ENCODE measurements at places on chromosomes 13 and 19.

DNA sequence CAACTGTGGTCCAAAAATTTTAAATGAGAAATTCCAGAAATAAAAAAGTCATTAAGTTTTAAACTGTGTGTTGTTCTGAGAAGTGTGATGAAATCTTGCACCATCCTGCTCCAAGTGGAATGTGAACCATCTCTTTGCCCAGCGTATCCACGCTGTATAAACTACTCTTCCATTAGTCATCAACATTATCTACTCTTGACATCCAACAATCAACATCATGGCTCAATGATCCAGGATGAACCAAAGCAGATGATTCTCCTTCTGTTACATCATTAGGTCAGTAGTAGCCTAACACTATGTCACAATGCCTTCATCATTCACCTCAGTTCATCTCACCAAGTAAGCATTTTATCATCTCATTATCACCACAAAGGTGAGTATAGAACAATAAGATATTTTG, 55.3 kb downstream of the SUCLA2 start:
- DNase-seq = peak; percentile 81

GRCh38 chr19:47158879-47159503, 28.4 kb downstream of the SAE1 start:
- DNase-seq = no peak

DNA sequence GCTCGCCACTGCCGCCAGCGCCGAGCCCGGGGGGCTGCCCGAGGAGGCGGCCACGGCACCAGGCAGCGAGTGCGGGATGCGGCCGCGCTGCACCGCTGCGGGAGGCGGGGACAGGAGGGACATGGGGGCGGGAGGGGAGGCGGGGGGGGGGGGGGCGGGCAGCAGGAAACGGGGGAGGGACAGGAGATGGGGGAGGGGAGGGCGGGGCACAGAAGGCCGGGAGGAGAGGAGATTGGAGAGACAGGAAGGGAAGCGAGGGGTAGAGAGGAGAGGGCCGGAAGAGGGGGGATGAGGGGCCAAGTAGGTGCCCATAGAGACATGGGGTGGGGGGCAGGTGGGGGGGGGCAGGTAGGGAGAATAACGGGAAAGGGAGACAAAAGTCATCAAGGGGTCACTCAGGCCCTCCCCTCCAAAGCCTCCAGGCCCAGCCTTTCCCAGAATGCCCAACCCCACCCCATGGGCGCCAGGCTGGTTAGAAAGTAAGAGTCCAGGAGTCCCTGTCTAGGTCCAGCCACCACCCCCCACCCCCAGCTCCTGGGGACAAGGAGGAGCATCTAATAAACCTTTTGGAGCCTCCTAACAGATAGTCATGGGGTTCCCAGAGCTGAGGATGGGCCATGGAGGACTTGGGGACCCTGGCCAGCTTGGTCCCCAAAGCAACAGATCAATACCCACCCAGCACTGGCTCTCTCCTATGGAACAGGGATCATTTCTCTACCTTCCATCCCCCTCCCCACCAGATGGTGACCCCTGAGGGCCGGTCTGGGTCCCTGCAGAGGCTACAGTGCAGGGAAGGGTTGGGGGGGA, 9.5 kb downstream of the NR2F6 start:
- DNase-seq = no peak

- DNase-seq = no peak
Observed at GRCh38 chr19:10155839-10156238, 36.1 kb upstream of the EIF3G start.

GRCh38 chr13:61247149-61247936, 168.3 kb downstream of the PCDH20 start:
- DNase-seq = no peak

GRCh38 chr19:927351-927779, 1.5 kb downstream of the ARID3A start:
- peak; percentile 41 for DNase-seq

DNA sequence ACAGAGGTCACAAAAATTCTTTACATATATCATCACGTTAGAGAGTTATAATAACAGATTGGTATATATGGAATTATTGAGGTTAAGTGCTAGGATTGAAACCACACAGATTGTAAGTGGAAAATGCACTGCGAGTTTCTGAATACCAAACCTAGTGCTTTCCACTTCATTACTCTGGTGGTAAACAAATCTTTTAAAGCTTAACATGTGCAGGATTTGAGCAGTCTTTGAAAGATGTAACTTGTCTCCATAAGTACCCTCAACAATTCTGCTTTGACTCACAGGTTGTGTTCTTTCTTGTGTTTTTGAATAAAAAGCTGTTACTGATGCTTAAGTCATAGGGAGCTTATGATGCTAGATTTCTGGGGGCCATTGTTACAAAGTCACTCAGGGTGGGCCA, 314.7 kb upstream of the DACH1 start:
- DNase-seq = no peak

DNA sequence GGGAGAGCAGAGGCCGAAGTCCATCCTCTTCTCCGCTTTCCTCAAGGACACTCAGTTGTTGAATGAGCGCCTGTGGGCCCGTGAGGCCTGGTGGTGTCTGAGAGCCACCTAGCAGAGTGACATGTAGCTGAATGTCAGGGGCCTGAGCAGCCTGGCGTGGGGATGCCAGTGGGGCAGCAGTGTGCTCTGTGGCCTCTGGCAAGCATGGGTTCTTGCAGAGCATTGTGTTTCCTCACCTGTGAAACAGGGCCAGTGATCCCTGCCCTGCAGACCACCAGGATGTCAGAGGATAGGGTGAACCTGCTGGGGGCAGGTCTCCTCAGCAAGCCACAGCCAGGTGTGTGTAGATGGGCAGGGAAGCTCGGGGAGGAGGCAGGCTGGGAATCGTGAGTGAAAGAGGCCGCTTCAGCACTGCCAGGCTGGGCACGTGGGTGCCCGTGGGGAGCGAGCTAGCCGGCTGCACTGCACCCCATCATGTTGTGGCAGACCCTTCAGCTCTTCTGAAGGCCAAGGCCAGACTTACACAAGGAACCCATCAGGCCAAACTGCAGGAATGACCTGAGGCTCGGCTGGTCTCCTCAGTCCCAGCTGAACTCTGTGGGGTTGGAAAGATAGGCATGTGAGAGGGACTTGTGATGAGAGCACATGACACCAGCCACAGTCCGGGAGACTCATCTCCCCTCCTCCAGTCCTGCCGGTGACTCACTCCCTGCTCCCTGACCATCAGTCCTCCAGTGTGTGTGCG, 5.0 kb downstream of the PPP1R37 start:
- peak; percentile 97 for DNase-seq

DNA sequence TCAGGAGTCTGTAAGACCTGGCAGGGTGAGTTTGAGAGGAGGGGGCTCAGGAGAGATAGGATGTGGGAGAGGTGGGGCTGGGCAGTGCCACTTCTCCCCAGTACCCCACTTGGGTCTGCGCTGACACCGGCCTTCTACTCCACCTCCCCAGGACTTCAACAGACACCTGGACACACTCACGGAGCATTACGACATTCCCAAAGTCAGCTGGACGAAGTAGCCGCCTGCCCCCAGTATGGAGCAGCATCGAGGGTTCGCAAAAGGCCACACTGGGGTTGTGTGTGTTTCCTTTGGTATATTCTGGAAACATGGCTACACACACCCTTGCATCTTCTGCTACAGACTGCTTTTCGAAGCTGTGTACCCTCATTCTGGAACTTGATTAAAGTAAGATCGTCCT, 5.5 kb downstream of the FAM32A start:
- DNase-seq = no peak

DNA sequence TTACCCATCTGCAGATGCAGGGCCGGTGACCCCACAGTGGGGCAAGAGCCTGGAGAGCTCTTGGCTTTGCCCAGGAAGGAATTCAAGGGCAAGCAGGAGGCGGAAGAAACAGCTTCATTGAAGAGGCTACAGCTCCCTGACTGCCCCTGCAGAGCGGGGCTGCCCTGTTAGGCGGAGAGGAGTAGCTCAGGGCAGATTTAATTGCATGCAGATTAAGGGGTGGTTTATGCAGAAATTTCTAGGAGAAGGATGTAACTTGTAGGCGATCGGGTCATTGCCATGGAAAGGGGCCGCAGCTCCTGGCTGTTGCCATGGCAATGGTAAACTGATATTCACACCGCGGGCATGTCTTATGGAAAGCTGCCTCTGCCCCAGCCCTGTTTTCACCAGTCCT, 94.1 kb downstream of the ATP11A start:
- no peak for DNase-seq

DNA sequence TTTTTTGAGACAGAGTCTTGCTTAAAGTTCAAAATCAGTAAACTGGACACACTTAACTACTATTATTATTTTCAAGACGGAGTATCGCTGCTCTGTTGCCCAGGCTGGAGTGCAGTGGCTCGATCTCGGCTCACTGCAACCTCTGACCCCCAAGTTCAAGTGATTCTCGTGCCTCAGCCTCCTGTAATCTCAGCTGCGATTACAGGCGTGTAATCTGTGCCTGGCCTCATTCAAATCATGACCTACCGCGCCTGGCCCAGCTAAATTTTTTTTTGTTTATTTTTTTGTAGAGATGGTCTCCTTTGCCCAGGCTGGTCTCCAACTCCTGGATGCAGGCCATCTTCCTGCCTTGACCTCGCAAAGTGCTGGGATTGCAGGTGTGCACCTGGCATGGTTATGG, 23.0 kb downstream of the ZNF101 start:
- no peak for DNase-seq

DNA sequence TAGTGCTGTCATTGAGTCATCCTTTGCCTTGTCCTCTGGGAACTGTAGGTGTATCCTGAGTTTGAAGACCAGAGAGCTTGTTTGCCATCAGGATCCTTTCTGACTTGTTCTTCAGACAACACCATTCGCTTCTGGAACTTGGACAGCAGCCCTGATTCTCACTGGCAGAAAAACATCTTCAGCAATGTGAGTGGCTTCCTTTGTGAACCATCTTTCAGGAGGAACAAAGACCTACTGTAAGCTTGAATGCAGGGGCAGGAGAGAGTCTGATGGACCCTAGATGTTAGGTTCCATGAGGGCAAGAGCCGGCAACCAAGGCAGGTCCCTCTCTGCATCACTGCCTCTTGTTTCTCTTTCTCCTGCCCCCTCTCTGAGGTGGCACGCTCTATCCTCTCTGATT, 26.7 kb downstream of the WDR62 start:
- DNase-seq = no peak

GRCh38 chr13:67052550-67053490, 177.3 kb downstream of the PCDH9 start:
- no peak for DNase-seq

DNA sequence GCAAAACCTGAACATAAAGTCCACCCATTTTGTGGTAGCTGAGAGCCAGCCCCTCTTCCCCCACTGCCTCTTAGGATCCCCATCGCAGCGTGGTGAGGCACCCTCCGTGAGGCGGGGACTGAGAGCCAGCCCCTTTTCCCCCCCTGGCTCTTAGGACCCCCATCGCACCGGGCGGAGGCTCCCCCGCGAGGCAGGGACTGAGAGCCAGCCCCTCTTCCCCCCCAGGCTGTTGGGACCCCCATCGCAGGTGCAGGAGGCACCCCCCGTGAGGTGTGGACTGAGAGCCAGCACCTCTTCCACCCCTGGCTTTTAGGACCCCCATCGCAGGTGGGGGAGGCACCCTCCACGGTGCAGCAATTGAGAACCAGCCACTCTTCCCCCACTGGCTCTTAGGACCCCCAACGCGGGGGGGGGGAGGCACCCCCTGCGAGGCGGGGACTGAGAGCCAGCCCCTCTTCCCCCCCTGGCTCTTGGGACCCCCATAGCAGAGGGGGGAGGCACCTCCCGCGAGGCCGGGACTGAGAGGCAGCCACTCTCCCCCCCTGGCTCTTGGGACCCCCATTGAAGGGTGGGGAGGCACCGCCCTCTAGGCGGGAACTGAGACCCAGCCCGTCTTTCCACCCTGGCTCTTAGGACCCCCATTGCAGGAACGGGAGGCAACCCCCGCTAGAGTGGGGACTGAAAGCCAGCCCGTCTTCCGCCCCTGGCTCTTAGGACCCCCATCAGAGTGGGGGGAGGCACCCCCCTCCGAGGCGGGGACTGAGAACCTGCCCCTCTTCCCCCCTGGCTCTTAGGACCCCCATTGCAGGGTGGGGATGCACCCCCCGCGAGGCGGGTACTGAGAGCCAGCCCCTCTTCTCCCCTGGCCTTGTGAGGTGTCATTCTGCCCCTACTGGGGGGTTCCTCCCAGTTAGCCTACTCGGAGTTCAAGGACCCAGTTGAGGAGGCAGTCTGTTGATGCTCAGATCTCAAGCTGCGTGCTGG, 366.4 kb upstream of the SPRY2 start:
- DNase-seq = no peak

DNA sequence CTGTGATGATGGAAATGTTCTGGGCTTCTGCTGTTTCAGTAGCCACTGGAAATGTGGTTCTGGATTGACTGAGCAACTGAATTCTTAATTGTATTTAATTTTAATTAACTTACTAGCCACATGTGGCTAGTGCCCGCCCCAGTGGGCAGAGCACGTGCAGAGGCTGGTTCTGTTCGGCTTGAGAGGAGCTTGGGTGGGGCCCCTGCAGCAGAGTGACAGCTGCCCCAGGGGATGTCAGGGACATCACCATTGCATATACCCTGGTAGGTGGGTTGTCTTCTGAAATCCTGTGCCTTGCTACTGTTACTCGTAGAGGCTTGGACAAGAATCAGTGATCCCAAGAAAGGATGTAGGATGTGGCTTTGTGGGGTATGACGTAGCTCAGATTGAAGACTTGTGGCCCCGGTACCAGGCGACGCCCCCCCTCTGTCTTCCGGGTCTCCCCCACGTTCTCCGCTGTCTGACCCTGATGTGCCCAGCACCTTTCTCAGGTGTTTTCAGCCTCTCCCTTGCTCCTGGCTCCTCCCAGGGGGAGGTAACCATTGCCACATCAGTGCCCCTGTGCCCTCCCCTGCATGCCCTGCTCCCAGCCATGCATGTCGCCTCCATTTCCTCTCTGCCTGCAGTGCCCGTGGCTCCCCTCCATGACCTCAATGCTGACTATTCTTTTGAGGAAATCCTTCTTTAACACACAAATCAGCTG, 102.6 kb upstream of the RNF113B start:
- no peak for DNase-seq

- peak; percentile 26 for DNase-seq
Observed at GRCh38 chr19:46862974-46863632, 2.3 kb downstream of the ARHGAP35 start.

DNA sequence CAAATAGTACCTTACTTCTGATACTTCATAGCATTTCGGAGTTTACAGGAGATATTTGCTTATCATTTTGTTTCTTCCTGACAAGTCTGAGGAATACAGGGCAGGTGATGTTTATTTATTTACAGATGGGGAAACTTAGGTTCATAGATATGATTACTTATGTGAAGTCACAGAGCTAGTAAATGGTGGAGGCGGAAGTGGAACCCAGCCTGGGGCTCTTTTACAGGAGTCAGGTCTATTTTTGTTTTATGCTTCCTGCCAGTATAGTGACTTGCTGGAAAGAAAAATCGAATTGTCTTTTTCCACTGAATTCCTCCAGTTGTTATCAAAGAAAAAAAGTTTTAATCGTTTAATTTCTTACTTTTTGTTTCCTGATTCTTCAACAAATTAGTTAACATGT, 66.5 kb downstream of the DGKH start:
- DNase-seq = no peak
